NCI-H1105 (cell line): ENCODE measurements at places on chromosomes 3 and 15.

GRCh38 chr3:68018275-68018674, 363.9 kb upstream of the SUCLG2 start:
- DNase-seq, result no peak

- DNase-seq, result no peak
Observed at GRCh38 chr15:86892774-86893449, 813.2 kb downstream of the AGBL1 start.

GRCh38 chr15:96311956-96312294, 18.6 kb upstream of the NR2F2 start:
- DNase-seq, result no peak

GRCh38 chr15:38518084-38518483, 46.5 kb downstream of the RASGRP1 start:
- no peak for DNase-seq

DNA sequence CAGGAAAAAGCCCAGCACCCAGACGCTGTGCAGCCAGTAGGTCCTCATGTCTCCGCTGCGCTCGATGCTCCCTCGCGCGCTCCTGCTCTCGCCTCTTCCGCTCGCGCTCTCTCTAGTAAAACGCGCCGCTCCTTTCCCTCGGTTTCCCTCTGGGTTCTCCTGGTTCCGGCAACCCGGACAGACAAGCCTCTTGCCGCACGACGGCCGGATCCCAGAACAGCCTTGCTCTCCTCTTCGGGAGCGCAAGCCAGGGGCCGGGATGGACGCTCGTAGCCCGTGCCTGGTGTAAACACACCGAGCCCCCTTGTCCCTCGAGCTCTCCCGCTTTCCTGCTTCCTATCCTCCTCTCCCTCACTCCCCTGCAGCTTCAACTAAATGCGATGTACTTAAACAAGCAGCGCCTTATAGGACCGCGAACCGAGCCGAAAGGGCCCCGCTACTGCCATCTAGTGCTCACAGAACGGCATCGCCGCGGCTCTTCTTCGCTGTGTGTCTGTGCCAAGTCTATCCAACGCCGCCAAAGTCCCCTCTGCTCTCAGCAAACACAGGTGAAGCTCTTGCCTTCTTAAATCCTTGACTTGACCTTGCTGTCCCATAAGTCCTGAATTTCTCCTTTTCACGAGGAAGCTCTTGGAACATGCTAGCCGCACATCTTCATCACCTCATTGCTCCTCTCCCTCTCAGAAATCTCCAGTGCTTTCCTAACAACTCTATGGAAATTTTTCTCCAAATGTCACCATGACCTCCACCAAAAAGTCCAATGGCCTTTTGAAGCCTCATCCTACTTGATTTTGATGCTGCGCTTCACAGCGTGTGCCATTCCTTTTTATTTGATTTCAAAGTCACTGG, 1037.2 kb downstream of the IGSF11 start:
- peak; percentile 96 for DNase-seq

GRCh38 chr15:32878869-32879805, 161.3 kb downstream of the GREM1 start:
- DNase-seq, result no peak

- DNase-seq, result no peak
Observed at GRCh38 chr3:57158325-57158724, 6.8 kb downstream of the IL17RD start.

DNA sequence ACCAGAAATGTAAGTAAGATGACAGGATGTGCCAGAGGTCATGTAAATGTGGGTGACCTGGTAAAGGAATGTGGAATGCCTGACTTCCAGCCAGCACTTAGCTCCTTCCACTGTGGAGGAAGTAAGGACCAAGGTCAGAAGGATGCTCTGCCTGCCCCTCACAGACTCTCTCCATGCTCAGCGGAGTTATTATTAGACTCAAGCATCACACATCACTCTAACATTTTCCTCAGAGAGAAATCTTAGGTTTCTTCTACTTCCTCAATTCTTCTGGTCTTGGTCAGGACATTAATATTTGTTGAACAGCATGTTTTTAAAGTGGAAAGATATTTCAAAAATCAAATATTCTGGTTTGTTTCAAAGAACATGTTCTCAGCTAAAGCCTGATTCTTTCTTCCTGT, 231.4 kb upstream of the WNT5A start:
- DNase-seq, result no peak

GRCh38 chr3:11953778-11954177, 50.4 kb upstream of the SYN2 start:
- peak; percentile 49 for DNase-seq

DNA sequence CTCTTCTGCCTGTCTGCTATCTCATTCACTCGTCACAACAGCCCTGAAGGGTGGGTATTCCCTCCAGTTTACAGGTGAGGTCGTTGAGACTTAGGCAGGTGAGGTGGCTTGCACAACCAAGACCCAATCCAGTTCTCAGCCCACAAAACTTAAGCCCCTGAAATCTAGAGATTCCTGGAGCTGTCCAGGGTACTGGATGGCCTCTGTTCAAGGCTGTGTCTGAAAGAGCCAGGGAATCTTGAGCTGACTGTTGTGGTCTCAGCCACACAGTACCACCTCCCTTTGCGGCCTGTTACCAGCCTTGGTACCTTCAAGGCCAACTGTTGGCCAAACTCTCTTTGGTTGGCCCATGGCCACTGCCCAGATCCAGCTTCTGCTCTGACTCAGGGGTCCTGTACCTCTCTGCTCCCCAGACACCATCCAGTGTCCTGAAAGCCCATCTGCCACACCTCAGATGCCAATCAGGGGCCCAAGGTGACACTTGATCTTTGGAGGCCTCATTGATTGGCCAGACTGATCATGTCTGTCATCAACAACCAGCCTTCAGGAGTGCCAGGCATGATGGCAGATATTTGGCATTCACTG, 10.9 kb upstream of the FAM107A start:
- no peak for DNase-seq

GRCh38 chr3:66898155-66898554, 100.0 kb upstream of the KBTBD8 start:
- no peak for DNase-seq

GRCh38 chr3:78970656-78971055, 797.1 kb downstream of the ROBO1 start:
- DNase-seq, result no peak

DNA sequence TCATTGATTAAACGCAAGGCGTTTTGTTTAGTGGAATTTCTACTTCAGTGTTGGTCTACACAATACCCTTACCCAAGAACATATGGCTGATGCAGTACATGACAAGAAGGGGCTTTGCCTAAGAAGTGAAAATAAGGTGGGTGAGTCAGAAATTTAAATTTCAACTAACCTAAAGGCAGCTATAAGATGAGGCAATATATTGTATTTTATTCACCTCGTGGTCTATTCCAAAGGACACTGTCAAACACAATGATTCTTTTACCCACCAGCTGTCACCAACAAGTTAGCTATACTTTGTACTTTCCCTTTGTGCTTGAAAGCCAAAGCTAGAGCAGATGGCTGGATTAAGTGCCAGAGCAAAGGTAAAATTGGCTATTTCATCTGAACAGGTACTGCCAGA, 10.9 kb upstream of the SETMAR start:
- DNase-seq, result no peak

DNA sequence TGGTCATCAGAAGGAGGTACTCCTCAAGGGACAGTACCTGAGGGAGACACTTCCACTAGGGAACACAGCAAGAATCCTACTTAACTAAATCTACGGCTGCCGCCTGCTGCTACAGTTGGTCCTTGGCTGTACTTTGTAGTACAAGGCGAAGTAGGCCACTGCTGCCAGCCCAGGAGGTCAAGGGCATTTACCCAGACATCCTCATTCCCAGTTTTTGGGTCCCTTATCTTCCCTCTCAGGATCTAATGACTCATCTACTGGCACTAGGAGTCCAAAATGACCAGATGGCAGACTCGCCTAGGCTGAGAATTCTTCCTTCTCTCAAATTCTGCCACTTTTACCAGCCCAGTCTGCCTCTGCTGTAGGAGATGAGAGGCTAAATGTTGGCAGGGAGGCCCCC, 27.1 kb upstream of the LAMP3 start:
- DNase-seq, result no peak

DNA sequence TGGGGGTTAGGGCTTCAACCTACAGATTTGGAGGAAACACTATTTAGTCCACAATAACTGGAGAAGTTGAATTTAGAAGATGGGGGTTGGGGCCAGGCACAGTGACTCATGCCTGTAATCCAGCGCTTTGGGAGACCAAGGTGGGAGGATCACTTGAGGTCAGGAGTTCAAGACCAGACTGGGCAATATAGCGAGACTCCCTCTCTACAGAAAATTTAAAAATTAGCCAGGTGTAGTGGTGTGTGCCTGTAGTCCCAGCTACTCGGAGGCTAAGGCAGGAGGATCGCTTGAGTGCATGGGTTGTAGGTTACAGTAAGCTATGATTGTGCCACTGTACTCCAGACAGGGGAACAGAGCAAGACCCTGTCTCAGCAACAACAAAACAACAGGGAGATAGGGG, 5.0 kb upstream of the DYNLT2B start:
- no peak for DNase-seq

DNA sequence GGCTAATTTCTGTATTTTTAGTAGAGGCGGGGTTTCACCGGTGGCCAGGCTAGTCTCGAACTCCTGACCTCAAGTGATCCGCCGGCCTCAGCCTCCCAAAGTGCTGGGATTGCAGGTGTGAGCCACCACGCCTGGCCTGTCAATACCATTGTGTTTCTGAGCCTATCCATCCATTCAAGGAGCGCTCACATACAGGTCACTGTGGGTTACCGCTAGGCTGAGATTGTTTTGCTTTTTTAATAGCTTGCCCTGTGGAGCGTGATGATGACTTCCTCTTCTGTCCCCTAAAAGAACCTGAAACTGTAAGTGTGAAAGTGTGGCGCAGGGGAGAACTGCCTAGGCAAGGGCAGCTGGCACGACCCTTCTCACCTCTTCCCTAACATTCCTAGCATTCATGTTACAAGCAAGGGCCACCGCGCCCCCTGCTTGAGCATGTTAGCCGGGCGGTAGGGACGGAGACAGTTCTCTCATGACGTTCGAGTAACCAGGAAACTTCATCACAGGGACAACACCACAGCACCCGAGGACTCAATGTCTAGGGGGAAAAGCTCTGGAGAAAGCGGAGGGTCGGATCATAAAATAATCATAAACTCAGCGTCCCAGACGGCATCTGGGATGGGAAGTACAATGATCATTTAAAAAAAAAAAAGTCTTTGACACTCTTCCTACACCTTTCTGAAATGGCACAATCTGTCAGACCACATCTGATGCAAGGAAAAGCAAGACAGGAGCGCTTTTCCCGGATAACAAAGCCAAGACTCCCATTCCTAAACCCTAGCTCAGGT, 790 bp downstream of the LAMP3 start:
- no peak for DNase-seq

GRCh38 chr3:182385356-182385755, 407.9 kb upstream of the ATP11B start:
- DNase-seq, result no peak

DNA sequence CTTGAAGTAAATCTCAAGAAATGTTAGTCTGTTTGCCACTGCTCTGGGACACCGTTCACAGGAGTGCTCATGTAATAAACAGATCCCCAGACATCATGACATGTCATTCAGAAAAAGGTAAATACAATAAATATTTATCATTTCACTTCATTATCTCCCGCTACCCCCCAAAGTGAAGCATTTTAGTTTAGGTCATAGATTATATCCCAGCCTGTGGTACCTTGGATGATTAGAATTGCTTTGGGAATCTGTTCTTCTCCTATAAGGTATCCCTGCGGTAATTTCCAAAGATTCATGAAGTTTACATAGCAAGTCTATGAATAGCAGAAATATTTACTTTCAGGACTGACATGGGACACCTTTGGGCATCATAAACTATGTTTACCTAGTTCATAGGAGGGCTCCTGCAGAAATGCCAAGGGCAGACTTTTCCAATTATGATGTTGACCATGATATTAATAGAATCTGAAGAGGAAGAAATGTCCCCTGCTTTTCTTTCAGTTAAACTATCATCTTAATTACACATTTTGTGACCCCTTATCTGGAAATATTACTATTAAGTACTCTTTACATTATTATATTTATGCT, 268.0 kb downstream of the NAALADL2 start:
- DNase-seq, result no peak

GRCh38 chr15:67409175-67409574, 111.8 kb upstream of the C15orf61 start:
- peak; percentile 51 for DNase-seq

- DNase-seq, result no peak
Observed at GRCh38 chr15:74775132-74775562, 6.7 kb upstream of the CSK start.

DNA sequence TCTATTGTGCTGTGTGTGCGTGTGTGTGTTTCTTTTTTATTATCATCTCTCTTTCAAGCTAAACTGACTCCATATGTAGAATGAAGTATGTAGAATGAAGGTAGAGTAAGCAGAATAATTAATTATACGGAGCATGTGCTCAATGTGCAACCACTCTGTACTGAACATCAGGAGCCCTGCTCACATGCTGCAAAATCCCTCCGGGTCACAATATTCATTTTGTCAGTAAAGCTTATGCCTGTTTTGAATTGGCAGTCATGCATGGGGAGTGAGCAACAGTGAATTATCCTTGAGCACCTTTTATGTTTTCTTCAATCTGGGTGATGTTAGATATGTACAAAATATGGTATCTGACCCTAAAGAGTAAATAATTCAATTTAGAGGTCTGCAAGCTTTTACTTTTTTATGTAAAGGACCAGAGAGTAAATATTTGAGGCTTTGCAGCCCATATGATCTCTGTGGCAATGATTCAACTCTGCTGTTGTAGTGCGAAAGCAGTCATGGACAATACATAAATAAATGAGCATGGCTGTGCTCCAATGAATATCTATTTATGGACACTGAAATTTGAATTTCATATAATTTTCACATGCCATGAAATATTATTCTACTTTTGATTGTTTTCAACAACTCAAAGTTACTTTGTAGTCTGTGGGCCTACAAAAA, 199.9 kb downstream of the VGLL3 start:
- no peak for DNase-seq

DNA sequence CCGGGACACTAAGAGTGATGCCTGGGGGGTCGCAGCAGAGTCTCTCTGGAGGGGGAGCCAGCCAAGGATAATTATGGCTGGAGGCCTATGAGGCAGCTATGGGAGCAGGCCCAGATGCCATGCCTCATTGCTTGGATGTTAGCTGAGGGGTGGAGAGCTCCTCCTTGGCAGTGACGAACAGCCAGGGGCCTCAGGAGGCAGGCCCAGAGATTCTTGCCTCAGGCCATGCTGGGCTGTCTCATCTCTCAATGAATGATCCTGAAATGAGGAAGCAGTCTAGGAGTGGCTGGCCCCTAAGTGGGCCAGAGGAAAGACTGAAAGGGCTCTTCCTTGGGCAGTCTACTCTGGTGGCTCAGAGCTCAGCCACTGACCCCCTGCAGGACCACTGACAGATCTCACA, 21.3 kb downstream of the KIF9 start:
- no peak for DNase-seq

GRCh38 chr15:72147418-72147817, 29.2 kb downstream of the SENP8 start:
- DNase-seq, result no peak

DNA sequence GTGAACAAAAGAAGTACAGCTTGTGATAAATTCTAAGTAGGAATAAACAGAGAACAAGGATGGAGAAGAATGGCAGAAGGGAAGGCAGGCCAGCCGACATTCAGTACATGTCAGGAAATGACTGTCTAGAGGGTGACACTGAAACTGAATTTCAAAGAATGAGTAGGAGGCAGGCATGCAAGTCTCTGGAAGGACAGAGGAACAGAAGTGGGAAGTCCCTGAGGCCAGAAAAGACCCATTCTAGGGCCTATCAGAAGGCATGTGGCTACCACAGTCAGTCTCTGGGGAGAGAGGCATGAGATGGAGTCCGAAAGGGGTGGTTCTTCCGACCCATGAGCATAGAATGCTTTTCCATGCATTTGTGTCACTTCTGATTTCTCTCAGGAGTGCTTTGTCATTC, 243.5 kb upstream of the UBE2E2 start:
- DNase-seq, result no peak
